ENCODE measurements at places on chromosomes 13 and 19.

DNA sequence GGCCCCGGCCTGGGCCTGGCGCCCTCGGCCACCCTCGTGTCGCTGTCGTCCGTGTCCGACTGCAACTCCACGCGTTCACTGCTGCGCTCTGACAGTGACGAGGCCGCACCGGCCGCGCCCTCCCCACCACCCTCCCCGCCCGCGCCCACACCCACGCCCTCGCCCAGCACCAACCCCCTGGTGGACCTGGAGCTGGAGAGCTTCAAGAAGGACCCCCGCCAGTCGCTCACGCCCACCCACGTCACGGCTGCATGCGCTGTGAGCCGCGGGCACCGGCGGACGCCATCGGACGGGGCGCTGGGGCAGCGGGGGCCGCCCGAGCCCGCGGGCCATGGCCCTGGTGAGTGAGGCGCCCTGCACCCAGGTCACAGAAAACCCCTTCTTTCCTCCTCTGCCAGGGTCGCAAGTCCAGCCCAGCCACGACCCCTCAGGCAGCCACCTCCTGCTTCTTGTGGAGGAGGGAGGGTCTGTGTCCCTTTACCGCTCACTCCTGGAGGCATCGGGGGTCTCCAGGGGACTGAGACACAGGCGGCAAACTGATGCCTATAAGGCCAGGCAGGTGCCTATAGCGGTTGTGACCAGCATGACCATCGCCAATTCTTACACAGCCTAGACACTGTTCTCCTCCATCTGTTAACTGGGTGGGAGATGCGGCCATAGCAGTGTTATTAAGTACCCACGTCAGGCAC lies 4.2 kb downstream of the TTC9B start:
- DNase-seq: no peak

DNA sequence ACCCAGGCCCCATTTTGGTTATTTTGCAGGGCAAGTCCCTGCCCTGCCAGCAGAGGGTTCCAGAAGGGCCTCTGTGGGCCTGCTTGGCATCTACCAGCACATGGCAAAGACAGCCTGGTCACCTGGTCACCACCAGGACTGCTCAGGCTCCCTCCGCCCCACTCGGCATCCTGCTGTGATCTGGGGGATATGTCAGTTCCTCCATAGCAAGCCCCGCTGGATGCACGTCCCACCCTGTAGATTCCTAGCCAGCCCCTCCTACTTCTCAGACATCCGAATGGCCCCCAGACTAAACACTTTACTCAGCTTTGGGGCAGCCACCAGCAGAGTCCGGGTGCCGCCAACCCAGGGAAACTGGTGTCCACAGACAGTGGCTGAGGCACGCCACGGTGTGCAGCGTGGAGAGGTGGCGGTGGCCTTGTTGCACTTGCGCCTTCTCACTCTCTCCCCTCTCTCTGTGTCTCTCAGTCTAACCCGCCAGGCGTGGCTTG lies 31.8 kb upstream of the USE1 start:
- peak; percentile 12 for DNase-seq

GRCh38 chr13:25143706-25144105 lies 28.4 kb downstream of the AMER2 start:
- no peak for DNase-seq

GRCh38 chr13:98200211-98200878 lies 23.3 kb upstream of the RNF113B start:
- no peak for DNase-seq

DNA sequence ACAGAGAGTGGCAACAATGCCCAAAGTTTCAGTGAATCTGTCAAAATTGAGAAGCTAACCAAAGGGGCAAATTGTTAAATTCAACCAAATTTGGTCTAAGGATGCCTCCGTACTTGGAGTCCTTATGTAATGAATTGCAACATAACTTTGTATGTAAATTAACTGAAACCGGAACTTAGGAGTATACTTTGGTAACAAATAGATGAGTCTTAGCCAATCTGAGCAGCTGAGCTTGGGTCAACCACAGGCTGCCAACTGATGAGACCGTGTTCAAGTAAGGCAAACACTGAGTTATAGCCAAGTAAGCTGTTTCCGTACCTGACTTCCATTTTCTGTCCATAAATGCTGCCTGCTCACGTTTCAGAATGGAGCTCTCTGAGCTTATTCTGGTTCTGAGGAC lies 5.3 kb downstream of the VWA8 start:
- no peak for DNase-seq

DNA sequence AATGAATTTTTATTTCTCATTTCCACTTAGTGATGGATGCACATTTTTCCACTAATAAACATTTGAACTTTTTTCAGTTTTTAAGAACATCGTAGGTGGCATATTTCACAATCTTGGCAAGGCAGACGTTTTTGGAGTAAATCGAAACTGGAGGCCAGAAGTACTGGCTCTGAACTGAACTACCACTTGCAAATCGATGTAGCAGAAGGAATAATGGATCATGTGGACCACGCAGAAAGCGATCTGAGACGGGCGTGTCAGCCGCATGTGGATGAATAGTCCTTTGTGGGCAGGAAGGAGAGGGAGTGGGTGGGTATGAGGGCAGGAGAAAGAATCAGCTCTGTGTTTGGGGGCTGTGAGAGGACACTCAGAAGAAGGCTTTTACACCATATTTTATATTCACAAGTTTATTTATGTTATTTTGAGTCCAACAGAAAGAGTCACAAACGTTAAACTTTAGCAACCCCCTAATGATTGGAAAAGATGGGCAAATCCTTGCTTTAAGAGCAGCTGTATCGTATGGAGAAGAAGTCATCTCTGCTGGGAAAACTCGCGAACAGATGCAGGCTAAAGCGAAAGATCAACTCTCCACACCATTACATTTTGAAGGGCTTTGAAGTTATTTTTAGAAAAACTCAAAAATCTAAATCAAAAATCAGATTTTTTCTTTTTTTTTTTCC lies 90.5 kb downstream of the COL4A2 start:
- no peak for DNase-seq

GRCh38 chr19:40286235-40286970 lies 1.3 kb upstream of the AKT2 start:
- no peak for DNase-seq

DNA sequence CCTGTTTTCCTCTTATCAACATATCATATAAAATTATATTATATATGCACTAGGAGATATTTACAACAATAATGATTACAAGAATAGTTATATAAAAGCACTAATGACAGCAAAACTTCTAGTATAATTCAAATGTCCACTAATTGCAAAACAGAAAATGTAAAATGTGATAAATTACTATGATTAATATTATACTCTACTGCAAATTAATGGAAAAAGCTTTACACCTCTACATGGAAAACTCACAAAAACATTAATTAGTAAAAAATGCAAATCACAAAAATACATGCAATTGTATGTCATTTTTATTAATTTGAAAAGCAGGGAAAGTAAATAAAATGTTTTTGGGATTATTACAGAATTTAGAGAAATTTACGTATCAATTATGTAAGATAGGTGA lies 681.0 kb upstream of the PCDH20 start:
- DNase-seq: no peak

GRCh38 chr19:50155520-50156109 lies 7.5 kb downstream of the IZUMO2 start:
- DNase-seq: no peak

DNA sequence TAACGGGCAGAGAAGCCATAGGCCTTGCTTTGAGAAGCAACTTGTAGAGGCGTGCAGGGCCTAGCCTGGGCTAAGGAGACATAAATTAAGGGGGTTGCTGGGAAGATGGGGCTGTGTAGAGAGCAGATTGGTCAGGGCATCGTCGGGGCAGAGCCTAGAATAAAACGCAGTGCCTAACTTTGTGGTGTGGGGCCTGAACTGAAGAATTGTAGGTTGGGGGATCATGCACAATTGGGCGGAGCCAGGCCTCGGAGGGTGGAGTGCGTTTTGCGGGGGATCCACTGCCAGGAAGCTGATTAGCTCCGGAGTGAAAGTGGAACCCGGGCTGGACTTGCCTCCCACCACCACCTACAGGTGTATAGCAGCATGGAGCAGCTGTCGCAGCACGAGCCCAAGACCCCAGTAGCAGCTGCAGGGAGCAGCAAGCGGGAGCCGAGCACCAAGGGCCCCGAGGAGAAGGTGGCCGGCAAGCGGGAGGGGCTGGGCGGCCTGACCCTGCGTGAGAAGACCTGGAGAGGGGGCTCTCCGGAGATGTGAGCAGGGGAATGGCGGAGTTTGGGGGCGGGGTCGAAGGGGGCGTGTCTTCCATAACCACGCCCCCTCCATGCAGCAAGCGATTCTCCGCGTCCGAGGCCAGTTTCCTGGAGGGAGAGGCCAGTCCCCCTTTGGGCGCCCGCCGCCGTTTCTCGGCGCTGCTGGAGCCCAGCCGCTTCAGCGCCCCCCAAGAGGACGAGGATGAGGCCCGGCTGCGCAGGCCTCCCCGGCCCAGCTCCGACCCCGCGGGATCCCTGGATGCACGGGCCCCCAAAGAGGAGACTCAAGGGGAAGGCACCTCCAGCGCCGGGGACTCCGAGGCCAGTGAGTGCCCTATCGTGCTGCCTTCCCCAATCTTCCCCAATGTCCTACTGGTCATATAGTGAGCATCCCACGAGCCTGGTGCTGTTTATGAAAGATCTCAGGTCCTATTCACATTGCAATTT lies 13.8 kb downstream of the DNASE2 start:
- DNase-seq: no peak

GRCh38 chr19:18762125-18763023 lies 28.7 kb downstream of the COMP start:
- DNase-seq: no peak

DNA sequence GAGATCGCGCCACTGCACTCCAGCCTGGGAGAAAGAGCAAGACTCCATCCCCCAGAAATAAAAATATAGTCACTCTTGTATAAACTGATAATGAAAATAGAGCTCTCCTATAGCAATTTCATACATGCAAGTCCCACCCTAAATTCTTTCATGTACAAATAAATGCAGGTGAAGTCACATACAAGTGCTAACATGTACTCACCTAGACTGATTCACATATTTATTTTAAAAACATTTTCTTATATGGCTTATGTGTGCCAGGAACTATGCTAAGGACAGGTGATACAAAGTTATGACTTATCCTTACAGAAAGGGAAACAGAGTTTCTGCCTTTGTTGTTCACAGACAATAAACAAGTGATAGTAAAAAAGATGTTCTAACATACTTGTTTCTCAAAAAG lies 32.0 kb downstream of the USP12 start:
- DNase-seq: no peak

- no peak for DNase-seq
These were observed 38.7 kb upstream of the KLF2 start for GRCh38 chr19:16285769-16286498.

- DNase-seq: peak; percentile 15
These were observed 21.9 kb downstream of the GRIN2D start for GRCh38 chr19:48415395-48415794.

GRCh38 chr19:2728783-2729387 lies 7.7 kb upstream of the DIRAS1 start:
- no peak for DNase-seq

GRCh38 chr13:50285283-50285682 lies 270.0 kb downstream of the KCNRG start:
- no peak for DNase-seq

DNA sequence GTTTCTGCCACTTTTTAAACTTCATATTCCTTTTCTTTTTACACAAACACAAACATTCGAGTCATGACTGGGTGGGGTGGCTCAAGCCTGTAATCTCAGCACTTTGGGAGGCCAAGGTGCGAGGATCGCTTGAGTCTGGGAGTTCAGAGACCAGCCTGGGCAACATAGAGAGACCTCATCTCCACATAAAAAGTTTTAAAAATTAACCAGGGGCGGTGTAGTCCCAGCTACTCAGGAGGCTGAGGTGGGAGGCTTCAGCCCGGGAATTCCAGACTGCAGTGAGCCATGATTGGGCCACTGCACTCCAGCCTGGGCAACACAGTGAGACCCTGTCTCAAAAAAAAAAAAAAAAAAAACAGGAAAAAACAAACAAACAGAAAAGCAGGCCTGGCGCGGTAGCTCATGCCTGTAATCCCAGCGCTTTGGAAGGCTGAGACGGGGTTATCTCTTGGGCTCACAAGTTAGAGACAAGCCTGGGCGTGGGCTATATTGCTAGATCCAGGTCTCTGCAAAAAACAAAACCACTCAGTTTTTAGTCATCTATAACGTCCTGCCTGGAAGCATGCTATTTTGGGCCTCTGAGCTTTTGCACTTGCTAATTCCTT lies 583 bp upstream of the BAX start:
- DNase-seq: no peak

DNA sequence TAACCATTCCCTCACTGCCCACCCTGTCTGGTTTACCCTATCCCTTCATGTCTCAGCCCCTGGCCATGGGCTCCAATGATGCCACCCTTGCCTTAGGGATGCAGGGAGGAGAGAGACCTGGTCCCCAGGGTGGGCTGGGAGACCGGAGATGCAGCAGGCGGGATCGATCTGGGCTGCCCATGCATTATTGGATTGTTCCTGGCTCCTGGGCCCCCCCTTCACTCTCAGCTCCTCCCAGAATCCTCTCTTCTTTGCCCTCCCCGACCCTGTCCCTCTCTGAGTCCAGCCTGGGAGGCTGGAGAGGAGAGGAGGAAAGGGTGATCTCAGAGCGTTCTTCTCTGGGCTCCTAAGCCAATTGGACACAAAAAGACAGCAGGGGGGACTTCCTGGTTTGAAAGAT lies 5.8 kb downstream of the KASH5 start:
- DNase-seq: no peak

GRCh38 chr19:18300930-18301717 lies 19.7 kb upstream of the JUND start:
- no peak for DNase-seq

GRCh38 chr13:71068041-71068440 lies 799.0 kb downstream of the DACH1 start:
- DNase-seq: no peak

DNA sequence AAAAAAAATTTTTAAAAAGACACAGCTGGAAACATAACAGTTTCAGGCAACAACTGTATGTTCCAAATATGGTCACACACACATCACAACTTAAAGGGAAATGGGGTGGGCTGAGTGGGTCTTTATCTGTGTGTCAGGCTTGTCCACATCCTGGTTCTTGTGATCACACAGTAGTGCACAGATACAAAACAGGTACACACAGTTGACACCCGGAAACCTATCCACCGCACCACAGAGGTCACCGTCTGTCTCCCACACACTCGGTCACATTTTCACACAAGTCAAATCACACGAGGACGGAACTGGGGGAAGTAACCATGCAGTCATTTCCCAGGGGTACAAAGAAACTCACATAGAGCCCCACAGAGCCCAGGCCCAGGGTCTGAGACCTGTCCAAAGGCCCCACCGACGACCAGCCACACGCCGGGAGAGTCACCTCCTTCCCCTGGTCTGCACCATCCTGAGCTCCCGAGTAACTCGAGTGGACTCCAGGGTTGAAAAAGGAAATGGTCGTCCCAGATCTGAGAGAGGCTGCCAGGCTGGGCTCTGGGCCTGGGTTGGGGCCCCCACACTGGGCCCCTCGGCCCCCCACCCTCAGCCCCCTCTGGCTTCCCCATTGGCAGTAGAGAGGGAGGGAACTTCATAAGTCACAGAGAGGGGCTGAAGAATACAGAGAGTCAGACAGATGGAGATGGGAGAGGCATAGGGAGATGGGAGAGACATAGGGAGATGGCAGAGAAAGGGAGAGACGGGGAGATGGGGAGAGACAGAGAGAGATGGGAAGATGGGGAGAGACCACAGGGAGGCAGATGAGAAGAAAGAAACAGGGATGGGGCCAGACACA lies 1.3 kb upstream of the PPAN start:
- DNase-seq: peak; percentile 91
